ENCODE measurements at places on chromosomes 16 and 17.

- no peak for DNase-seq
Measured at GRCh38 chr17:72619976-72620650, 472.4 kb downstream of the SLC39A11 start.

DNA sequence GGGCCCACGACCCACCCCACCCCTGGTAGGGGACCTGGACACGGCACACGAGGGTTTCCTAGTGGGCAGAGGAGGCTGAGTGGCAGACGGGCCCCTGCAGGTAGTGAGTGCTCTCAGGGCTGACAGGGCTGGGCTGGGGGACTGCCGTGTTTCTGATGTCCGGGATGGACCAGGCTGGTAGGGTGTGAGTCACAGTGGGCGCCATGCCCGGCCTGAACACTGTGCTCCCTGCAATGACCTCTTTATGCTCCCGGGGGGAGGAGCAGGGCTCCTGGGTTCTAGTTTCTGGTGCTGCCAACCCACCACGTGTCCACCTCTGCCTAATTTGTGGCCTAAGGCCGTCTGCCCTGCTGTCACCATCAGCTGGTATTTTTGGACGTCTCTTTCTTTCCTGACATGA is 26.3 kb downstream of the ARHGAP23 start:
- peak; percentile 79 for DNase-seq

- DNase-seq: peak; percentile 61
Measured at GRCh38 chr17:73773702-73774101, 129.5 kb upstream of the SDK2 start.

DNA sequence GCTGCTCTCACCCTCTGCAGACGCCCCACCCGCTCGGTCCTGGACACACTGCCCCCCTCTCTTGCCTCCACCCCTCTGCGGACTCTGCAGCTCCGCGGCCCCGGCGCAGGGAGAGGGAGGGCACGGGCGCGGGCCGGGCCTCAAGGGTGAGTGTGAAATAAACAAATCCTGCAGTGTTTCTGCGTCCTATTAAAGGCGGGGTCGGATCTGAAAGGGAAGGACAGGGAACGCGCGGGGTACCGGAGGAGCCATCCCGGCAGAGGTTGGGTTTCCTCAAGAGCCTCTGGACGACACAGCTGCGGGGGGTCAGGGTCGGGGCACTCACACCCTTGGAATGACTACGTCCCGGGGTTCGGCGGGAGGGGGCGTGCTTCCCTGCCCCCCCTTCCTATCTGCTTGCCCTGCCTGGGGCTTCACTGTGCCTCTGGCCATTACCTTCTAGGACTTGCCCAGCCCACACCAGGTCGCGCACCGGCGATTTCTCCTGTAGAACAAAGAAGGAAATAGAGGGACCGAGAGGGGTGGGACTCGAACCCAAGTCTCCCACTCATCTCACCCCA is 466 bp upstream of the HSF4 start:
- no peak for DNase-seq

DNA sequence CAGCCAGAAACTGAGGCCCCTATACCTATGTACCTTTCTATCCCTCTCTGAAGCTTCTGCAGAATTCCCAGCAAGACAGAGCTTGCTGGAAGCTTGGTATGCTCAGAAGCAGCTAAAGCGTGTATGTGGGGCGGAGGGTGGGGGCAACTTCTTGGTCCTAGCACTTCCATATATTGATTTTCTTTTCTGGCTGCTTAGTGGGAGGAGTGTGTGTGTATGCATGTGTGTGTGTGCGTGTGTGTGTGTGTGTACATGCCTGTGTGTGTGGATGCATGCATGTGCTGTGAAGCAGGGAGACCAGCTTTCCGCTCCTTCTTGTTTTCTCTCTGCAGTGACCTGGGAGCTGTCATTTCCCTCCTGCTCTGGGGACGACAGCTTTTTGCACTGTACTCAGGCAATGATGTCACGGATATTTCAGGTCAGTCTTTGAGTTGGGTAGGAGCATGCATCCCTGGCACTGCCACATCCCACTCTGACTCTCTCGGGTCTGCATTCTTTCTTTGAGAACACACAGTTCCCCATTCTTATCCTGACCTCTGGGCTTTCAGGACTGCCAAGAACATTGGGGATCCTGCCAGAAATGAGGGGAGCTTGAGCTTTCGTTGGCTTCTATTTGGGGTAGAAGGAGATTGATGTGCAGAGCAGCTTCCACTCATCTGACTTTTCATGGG is 10.7 kb downstream of the HPR start:
- DNase-seq: no peak

DNA sequence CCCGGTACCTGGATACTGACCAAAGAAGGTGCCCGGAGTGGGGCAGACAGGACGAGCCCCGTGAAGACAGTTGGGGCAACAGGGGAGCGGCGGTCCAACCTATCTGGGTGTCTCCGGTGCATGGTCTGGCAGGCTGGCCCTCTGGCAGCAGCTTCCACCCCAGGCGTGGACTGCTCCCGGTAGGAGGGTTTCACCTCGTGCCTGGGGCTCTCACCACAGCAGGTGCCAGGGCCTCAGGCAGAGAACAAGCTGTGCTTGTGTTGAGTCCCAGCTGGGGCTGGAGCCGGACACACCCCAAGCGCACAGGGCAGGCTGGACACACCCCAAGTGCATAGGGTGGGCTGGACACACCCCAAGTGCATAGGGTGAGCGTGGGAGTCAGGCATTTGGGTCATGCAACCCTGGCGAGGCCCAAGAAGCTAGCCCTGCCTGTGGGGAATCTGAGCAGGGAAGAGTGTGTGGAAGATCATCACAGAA is 1.5 kb upstream of the FBXL16 start:
- DNase-seq: no peak

DNA sequence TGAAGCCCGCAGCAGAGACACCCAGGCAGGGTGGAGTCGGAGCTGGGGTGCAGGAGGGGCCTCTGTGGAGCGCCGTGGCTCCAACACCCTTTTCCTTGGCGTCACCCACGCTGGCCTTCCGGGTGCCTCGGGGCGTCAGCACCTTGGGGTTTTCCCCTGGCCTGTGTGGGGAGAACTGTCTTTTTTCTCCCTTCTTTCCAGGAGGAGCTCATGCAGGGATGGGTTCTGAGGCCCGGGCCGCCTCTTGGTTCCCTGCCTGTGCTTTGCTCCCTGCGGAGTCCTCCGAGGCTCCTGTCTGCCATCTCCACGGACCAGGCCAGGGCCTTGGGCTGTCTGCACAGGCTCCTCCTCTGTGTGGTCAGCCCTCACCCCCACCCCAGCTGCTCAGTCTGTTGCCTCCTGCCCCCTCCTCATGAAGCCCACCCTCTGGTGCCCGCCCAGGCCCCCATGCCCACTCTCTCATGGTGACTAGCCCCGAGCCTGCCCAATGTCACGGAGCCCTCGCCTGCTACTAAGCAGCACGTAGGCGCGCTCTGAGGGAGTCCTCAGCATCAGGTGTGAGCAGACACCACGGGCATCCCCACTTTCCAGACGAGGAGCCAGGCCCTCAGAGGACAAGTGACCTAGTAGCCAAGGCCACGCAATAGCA is 5.0 kb downstream of the KATNB1 start:
- DNase-seq: no peak

- DNase-seq: no peak
Measured at GRCh38 chr17:55533608-55534007, 22.4 kb upstream of the SMIM36 start.

DNA sequence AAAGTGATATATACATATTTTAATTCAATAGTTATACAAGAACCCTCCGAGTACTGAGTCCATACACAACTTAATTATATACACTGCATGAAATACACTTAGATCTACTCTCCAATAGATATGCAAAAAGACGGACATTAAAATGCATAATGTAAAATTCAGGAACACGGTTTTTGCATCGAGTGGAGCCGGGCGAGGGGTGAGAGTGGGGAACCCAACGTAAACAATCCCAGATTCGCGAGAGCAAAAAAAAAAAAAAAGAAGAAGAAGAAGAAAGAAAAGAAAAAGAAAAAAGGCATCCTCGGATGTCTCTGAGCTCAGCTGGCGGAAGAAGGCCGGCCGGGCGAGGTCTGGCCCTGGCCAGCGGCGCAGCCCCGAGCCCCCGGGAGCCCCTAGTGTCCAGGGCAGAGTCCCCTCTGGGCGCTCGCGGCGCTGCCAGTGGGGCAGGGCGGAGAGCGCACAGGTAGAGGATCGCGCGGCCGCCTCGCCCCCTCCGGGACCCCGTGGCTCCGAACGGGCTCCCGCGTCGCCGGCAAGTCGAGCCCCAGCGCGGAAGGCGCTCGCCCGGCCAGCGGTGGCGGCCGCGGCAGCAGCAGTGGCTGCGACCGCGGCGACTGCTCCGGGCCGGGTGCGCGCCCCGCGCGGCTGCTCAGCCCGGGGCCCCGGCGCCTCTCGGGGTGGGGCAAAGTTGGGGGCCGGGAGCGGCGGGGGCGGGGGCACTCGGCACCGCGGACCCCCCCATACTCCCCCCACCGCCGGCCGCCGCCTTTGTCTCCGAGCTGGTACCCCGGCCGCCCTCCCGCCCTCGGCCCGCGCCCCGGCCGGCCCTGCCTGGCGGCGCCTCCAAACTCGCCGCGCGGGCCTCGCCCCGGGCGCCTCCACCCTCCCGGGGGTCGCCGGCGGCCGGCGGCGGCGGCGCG is 9.6 kb upstream of the ZFHX3 start:
- DNase-seq: no peak

- DNase-seq: peak; percentile 94
Measured at GRCh38 chr16:86823888-86824671, 245.7 kb downstream of the FOXL1 start.

GRCh38 chr16:52783616-52784015 is 236.7 kb upstream of the TOX3 start:
- no peak for DNase-seq

- no peak for DNase-seq
Measured at GRCh38 chr16:86398622-86399021, 111.7 kb upstream of the FOXF1 start.

DNA sequence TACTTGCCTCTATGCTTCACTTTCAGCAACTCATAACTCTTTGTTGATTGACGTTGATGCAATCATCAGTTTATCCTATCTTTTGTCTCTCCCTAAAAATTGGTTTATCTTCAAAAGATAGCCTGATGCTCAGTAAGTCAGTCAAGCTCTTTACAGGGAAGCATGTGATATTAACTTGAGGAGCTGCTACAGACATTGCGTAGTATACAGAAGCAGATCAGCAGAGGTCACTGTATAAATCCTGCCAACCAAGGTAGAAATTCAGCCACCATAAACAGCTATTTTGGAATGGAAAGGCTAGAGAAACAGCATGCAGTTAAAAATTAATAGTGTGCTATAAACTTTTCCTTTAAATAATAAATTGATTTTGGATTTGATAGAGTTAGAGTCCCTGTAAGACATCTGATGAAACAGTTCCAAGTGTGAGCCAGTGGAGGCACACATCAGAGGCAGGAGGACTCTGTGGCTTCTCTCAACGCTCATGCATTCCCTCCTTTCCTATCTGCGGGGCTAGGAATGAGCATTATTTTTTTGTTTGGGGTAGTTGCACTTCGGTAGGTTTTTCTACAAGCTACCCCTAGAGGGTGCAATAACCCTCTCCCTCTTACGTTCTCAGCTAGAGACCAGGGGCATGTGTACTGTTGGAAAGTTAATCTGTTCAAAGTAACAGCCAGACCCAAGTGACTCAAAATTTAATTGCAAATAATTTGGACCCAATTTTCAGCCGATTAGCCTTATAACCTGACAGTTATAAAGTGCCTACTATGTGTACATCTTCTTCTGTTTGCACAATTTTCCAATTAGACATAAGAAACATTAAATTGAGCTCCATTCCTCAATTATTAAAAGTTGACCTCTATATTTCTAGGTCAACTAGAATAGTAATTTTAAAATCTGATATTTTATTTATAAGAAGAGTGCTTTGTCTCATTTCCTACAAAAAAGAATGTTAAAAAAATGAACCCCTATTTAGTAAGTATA is 647.7 kb upstream of the SOX9 start:
- peak; percentile 58 for DNase-seq

DNA sequence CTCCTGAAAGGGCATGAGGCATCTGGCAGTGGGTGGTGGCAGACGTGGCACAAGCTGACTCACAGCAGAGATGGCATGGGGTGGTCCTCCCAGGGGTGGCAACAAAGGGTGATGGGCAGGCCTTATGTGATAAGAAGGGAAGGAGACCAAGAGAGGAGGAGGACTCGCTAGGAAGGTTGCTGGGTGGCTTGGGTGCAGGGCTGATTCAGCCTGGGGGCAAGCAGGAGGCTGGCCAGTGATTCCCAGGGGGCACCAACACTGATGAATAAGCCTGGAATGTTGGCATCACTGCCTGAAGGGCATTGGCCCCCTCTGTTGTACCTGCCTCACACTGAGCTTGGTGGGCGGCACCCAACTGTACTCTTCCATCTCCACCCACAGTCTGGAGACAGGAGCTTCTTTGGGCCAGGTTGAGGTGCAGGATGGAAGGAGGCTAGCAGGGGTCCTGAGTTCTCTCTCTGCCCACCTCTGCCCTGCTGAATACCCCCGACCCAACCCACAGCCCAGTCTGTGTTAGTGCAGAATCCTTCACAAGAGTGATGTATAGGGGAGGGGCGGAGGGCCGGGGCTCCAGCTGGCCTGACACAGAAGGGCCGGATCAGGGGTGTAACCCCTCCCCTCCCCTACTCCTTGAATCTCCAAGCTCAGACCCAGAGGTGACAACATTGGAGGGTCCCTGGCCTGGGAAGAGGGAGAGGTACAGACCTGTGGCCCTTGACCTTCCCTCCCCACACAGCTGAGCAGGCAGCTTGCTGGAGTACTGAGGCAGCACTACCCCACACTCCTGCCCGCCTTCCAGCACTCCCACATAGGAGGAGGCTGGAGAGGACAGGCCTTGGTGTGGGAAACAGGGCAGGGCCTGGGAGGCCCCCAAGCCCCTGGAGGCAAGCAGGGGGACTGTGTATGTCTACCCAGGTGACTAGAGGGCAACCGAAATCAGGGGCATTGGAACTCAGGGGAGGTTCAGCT is 2.6 kb downstream of the STAC2 start:
- no peak for DNase-seq

GRCh38 chr17:54974759-54975158 is 6.2 kb downstream of the STXBP4 start:
- no peak for DNase-seq

GRCh38 chr16:57736419-57737351 is 1.1 kb downstream of the KATNB1 start:
- DNase-seq: peak; percentile 66

DNA sequence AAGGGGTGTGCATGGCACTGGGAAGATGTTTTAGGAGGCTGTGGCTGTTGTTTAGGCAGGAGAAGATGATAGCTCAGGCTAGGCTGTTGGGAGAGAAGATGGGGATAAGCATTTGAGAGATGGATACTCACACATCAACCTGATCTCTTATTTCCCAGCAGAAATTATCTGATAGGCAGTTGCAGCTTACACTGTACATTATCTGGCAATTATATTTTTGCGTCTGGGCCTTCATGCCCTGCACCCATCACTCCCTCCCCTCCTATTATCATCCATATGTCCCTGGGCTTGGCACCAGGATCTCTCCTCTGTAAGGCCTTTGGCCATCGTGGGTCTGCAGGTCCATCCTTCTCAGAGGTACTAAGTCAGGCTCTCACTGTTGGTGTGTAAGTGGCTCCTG is 401.0 kb upstream of the EEF2KMT start:
- DNase-seq: no peak

All from Daoy (cell line).